ENCODE measurements at places on chromosomes 12 and 14.

DNA sequence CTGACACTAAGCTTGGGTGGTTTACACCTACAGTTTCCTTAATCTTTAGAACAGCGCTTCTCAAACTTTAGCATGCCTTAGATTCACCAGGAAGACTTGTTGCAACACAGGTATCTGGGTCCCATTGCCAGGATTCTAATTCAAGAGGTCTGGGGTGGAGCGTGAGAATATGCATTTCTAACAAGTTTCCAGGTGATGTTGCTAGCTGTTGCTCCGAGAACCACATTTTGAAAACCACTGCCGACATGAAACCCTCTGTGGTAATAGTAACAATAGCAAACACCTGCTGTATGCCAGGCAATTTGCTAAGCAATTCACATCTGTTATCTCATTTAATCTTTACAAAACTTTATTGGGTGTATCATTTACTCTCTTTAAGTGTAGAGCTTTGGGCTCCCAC, 58.6 kb downstream of the TRHDE start:
- DNase-seq = no peak

GRCh38 chr14:105335735-105336476, 21.4 kb downstream of the PACS2 start:
- DNase-seq = no peak

DNA sequence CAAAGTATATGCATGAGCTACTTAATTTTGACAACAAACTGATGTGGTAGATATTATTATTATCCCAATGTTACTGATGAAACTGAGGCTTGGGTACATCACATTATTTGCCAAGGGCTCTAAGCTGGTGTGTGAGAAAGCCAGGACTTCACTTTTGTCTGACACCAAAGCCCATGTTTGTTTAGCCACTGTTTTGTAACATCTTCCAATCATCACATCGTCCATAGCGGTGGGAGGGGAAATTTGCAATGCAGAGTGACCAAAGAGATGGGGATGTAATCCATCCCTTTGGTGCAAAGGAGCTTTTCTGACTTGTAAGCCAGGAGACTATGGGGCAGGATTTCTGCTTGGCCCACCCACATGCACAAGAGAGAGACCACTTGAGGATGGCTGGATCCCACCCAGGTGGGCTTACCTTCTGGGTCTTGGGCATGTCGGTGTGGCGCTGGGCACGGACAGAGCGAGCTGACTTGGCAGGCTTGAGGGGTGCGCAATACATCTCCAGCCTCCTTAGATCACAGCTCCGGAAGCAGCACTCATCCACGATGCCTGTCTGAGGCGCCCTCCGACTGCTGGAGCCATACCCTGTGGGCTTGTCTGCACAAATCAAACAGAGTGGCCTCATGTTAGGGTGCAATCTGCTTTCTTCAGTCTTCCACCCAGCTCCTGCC, 61.1 kb downstream of the IGF1 start:
- DNase-seq = no peak

- no peak for DNase-seq
Observed at GRCh38 chr14:100618763-100619320, 31.6 kb upstream of the BEGAIN start.

- no peak for DNase-seq
Observed at GRCh38 chr12:1706632-1706980, 15.7 kb downstream of the ADIPOR2 start.

DNA sequence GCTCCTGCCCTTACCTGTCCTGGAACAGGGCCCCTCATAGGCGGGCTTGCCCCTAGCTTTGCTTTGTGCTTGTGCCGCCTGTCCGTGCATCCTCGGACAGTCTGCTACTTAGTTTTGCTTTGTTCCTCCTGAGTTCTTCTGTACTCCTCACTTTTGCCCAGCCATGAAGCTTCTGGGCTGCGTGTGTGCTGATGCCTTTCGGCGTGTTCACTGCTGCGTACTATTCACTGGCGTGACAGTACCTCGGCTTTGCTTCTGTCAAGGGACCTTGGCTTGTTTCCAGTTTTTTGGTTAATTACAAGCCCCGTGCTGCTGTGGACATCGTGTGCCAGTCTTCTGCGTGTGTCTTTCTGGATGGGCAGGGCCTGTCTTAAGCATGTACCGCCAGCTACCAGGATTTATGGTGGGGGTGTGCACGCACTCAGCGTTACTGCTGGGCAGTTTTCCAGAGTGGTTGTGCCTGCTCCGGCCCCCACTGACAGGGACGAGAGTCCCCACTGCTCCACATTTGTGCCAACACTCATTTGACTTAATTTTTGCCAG, 2.5 kb downstream of the PACS2 start:
- DNase-seq = no peak

GRCh38 chr14:94491511-94491910, 15.5 kb upstream of the SERPINA9 start:
- no peak for DNase-seq

DNA sequence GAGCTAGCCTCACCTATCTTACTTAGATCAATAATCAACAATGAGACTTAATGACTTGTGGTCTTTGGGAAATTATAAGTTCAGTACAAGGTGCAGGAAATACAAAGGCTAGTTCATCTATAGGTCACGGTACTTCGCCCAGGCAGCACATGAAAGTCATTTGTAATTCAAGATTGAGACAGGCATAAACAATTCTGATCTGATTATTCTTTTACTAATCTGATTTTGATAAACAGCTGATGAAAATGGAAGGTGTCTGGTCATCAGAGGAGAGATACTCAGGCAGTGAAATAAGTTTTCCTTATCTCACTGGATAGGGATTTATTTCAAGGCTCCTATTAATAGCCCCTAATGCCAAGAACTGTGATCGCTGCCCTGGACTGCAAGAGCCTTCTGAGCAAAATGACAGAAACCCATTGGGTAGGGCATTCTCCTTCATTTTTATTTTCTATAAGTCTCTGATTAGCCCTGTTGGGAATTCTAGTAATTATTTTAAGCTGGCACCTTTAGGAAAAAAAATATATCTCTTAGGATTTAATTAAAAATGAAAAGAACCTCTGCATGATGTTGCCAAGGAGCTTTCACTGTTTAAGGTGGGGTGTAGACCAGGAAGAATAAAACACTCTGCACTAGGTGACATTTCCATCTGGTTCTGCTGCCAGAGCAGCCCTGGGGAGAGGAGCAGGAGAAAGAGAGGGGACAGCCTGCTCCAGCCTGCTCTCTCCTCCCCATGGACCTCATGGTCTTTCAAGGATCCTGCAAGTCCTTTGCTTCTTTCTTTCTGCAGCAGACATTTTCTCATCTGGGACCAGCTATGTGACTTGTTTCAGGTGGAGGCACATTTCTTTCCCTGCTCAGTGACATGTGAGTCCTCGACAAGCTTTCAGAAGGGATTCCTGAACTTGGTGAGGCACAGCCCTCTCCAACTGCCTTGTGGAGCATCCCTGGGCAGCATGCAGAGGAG, 44.8 kb downstream of the SSPN start:
- no peak for DNase-seq

GRCh38 chr14:93090826-93091555, 24.7 kb downstream of the ITPK1 start:
- no peak for DNase-seq

DNA sequence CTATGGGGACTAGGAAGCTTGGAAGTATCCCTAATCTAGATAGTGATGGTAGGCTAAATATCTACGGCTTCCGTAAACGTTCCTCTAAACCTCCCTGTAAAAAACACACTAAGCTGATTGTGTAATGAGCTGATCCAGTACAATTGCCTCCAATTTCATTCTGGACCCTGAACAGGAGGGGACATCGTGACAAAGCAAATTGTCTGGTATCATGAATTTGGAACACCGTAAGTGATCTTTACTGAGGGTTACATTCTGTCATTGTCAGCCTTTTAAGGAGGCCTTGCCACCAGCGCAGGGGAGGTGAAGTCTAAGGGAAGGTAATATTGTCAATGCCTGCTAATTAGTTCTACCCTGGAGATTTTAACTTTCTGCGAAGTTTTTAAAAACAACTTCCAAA, 487 bp upstream of the MGST1 start:
- no peak for DNase-seq

- no peak for DNase-seq
Observed at GRCh38 chr12:69061574-69061973, 128.6 kb upstream of the CPM start.

Data from astrocyte of the spinal cord (primary cell).